ENCODE measurements at places on chromosomes 5 and 9.

GRCh38 chr5:60379907-60380306 is 320.1 kb downstream of the DEPDC1B start:
- DNase-seq = no peak

- DNase-seq = no peak
Measured at GRCh38 chr9:122562134-122562760, 9.3 kb downstream of the OR1N2 start.

- no peak for DNase-seq
Measured at GRCh38 chr5:176553260-176554085, 4.3 kb downstream of the CDHR2 start.

DNA sequence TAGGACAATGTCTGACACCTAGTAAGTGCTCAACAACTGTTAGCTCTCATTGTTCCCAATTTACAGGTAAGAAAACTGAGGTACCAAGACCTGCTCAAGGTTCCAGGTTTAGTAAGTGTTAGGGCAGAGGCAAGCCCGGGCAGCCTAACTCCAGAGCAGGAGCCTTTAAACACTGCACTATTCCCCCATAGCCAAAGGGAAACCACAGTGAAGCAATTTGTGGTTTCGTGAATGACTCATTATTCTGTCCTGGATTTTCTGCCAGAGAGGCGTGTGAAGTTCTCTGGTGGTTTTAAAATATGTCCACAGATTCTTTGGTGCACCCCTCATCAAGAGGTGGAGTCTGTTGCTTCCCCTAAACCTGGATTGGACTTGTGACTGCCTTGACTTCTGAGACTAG is 1.0 kb upstream of the MCC start:
- DNase-seq = no peak

GRCh38 chr5:37806016-37806415 is 33.8 kb downstream of the GDNF start:
- DNase-seq = no peak

GRCh38 chr5:65672796-65673195 is 48.0 kb downstream of the SHLD3 start:
- no peak for DNase-seq

DNA sequence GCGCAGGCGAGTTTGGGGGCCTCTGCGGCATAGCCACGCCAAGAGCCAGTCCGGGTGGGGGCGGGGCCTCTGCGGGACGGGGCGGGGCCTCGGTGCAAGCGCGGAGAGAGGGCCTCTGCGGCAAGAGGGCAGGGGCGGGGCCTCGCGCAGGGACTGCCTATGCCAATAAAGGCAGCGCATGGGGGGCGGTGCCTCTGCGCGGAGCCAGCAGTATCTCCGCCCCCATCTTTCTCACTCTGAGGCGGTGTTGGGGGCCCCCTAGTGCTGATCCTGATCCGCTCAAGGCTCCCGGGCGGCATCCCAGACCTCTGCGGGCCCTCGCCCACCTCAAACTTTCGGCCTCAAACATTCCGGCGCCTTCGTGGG is 9.2 kb upstream of the GPRIN1 start:
- DNase-seq = peak; percentile 62

GRCh38 chr5:122844910-122845228 is 544 bp upstream of the SNX24 start:
- DNase-seq = no peak

DNA sequence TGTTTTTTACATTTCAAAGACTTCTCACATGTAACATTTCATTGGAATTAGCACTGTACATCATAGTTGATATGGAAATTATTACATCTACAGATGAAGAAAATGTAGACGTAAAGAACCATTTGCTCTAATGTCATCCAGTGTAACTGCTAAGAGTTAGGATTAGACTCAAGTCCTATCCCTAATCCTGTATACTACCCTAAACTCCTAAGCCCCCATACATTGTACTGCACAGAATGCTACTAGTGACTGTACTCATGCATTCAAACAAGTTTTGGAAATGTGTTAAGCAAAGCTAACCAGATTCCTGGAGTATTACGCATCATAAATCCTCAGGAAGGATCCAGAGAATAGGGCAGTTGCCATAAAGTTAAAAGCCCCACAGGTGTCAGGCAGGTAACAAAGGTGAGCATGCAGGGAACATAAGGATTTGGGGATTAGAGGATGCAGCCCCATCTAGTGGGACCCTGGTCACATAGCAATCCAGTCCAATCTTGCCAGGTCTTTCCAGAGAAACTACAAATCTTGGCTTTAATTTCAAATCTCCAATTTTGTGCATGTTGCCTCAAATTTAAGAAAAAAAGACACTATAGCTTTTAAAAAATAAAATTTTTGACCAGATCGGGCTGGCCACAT is 32.0 kb downstream of the HAVCR1 start:
- no peak for DNase-seq

GRCh38 chr9:89010056-89010455 is 18.8 kb downstream of the S1PR3 start:
- DNase-seq = no peak

GRCh38 chr5:142420561-142421227 is 95.9 kb upstream of the SPRY4 start:
- no peak for DNase-seq

- no peak for DNase-seq
Measured at GRCh38 chr5:139140591-139141071, 57.5 kb downstream of the SIL1 start.

GRCh38 chr9:89610391-89610925 is 5.6 kb downstream of the GADD45G start:
- DNase-seq = no peak

- DNase-seq = no peak
Measured at GRCh38 chr5:174801798-174802197, 77.4 kb downstream of the MSX2 start.

GRCh38 chr9:112439825-112440224 is 46.8 kb upstream of the KIAA1958 start:
- DNase-seq = no peak

GRCh38 chr5:171462928-171463861 is 43.7 kb downstream of the FGF18 start:
- DNase-seq = no peak

GRCh38 chr9:94298949-94299599 is 29.4 kb downstream of the NUTM2F start:
- no peak for DNase-seq

- no peak for DNase-seq
Measured at GRCh38 chr5:1514027-1514818, 9.5 kb downstream of the LPCAT1 start.

DNA sequence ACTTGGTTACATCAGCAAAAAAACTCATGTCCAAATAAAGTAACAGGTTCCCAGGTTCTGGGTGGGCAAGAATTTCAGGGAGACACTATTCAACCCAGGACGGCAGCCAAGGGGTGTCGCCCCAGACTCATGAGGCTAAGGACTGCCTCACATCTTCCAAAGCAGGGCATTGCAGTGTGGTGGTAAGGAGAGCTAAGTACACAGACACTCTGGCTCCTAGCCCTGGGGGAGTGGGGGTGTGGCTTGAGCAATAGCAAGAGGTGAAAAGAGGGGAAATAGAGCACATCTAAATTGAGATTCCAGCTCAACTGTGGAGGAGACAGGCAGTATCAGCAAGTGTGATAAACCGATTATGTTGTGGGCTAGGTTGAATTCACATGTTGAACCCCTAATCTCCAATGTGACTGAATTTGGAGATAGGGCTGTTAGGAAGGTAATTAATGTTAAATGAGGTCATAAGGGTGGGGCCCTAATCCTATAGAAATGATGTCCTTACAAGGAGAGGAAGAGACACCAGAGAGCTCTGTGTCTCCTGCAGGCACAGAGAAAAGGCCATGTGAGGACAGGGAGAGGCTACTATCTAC is 49.9 kb upstream of the MARCHF11 start:
- no peak for DNase-seq

- no peak for DNase-seq
Measured at GRCh38 chr5:112276991-112277390, 142.1 kb downstream of the EPB41L4A start.

DNA sequence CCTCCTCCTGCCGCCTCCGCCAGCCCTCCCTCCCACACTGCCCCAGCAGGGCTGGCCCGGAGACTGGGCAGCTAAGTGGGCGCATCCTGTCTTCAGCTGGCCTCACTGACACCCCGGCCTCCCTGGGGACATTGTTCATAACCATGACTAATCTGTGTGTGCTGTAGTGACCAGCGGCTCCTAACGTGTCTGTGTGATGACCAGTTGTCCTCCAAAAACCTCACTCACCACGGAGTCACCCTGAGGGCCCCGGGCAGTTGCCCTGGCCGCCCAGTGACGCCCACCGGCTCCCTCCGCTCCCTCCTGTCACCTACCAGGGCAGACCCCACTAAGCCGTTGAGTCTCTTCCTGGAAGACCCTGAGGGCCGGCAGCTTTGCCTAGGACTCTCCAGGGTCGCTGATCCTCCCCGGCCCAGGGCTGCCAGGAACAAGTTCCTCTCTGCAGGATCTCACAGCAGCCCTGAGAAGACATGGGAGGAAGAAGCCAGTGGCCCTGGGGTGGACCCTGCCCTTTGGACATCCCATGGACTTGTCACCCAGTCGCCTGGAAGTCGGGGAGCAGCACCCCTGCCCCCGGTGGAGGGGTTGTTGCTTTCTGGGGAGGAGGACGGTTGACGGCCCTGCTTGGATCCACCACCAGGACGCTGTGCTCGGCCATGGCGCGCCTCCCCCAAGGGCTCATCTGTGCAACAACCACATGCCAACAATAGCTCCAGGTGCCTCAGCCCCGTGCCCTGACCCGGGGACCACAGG is 110.2 kb upstream of the LMX1B start:
- DNase-seq = no peak

- DNase-seq = no peak
Measured at GRCh38 chr9:2878701-2879100, 34.8 kb upstream of the PUM3 start.

- DNase-seq = no peak
Measured at GRCh38 chr5:113050721-113051382, 74.3 kb downstream of the DCP2 start.

DNA sequence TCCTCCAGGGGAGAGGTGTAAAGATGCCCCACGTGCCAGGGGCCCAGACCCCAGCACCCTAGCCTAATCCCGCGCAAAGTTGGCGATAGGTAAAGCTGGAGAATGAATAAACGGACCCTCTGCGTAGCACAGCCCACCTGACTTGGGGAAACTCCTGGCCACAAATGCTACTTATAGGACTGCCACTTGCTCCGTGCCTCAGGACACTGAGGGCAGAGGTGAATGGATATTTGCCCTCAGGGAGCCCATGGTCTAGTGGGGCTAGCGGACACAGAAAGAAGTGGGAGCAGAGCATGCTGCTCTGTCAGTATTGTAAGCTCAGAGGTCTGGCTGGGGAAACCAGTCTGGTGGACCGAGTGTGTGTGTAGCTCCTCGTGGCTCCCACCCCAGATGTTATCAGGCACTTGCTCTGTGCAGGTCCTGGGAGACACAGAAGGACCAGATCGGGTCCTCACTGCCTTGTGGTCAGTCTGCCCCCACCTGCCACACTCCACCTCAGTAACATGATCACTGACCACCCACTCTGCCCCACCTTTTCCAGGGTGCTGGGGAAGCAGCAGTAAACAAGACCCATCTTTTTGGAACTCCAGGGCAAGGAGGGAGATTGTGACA is 841 bp downstream of the GRK6 start:
- no peak for DNase-seq

DNA sequence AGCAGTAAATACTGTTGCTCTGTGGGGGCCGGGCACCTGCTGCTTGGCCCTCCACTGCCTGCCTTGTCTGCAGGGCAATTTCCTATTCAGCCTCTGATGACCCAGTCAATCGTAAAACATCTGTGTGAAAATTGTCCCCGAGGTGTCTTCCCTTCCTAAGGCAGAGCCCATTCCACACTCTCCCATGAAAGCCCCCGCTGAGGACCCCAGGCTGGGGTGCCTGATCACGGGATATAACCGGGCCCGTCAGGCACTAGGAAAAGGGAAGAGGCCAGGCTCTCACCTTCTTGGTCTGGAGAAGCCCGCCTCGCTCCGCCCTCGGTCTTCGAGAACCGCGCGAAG is 27.2 kb upstream of the SCGB3A1 start:
- DNase-seq = no peak

- DNase-seq = no peak
Measured at GRCh38 chr5:19874811-19875210, 113.2 kb downstream of the CDH18 start.

DNA sequence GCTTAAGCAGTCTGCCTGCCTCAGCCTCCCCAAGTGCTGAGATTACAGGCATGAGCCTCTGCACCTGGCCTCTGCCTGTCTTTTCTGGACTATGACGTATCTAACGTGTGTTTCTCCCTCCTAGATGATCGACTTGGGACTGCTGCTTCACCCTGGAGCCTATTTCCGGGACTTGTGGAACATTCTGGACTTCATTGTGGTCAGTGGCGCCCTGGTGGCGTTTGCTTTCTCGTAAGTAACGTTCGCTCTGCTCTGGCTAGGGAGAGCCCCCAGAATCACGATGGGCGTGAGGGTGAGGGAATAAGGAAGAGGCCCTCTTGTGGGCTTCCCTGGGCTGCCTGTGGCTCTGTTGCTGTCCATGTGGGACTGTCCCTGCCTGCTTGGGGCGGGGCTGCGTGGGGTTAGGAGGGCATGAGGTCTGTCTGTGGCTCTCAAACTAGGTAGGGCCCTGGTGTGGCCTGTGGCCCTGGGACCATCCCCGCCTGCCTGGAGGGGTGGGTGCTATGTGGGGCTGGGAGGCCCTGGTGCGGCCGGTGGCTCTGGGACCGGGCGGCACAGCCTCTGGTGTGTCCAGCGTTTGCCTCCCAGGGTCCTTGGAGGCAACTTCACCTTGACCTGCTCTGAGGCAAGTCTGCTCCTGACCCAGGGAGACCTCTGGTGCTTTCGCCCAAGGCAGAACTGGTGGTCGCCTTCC is 171.7 kb downstream of the CACNA1B start:
- DNase-seq = no peak

DNA sequence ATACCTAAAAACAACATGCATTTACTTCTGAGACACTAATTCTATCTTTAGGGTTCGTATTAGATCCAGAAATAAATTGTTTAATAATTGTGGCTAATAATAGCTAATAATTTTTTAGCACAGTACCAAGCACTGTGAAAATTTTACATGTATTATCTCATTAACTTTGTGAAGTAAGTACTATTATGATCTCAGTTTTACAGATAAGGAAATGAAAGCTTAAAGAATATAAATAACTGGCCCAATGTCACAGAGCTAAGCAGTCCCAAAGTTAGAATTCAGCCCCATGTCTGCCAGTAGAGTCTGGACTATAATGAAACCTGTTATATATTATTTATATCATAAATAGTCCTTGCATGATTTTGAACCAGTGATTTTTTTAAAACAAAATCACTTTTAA is 163.3 kb downstream of the NIPBL start:
- no peak for DNase-seq

GRCh38 chr9:132969783-132970182 is 8.7 kb upstream of the GFI1B start:
- no peak for DNase-seq
